ENCODE measurements at places on chromosomes 6 and 20. TPM values are rescaled to one million over a fixed set of nuclear protein-coding genes. Genes with fewer than 3 reads are reported as not detected.
A peak's percentile ranks its signal among the peaks of the same experiment; 100 is the strongest.

- DNase-seq, result no peak
- no peaks in the 10 kb centered on the region for H3K36me3 ChIP-seq
- H3K27ac ChIP-seq, result no peak overlapping the region
- H3K4me3 ChIP-seq, result no peak overlapping the region
- no peaks in the 10 kb centered on the region for H3K27me3 ChIP-seq
These were observed 92.5 kb downstream of the ARMC2 start for GRCh38 chr6:108940741-108941140.

The PRDM1 gene
- 6.9 TPM for total RNA-seq

DNA sequence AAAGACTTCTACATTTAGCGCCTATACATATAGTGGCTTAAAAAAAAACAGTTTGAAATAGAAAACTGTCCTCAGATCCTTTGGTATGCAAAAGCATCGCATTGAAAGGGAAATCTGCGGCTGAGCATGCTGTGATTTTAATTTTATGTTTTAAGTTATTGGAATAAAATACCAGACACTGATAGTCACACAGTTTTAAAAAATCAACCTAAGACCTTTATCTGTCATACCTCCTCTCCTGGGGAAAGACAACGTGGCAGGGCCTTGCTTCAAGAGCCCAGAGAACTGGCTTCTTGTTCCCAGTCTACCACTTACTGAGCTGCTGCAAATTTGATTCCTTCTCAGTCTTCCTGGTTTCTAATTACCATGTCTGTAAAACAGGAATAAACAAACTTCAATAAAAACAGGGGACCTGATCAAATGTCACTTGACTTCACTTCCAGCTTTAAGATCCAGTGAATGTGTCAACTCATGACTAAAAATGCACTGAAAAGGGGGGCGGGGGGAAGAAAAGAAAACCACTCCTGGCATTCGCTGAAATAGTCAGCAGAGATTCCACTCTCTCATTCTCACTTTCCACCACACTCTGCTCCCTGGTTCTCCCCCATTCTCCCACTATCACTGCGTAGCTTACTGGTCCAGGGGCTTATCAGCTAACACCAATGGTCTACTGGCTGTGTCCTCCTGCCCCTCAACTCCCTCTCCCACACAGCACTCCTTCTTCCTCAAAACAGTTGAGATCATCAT, 494.7 kb upstream of the MARCKS start:
- H3K4me1 ChIP-seq, result no peaks in the 10 kb centered on the region
- H3K27me3 ChIP-seq, result no peaks in the 10 kb centered on the region
- no peak overlapping the region for H3K4me3 ChIP-seq
- no peak for DNase-seq

DNA sequence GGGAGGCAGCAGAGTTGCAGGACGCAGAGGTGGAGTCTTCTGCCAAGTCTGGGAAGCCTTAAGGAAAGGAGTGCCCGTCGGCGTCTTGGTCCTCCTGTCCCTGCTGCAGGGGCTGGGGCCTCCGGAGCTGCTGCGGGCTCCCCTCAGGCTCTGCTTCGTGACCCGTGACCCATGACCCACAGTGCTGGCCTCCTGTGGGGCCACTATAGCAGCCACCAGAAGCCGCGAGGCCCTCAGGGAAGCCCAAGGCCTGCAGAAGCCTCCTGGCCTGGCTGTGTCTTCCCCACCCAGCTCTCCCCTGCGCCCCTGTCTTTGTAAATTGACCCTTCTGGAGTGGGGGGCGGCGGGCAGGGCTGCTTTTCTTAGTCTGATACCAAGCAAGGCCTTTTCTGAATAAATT, 3.3 kb upstream of the COL9A3 start:
- H3K27me3 ChIP-seq, result peaks cover 9% of the 10 kb centered on the region
- peaks cover 16% of the 10 kb centered on the region for H3K4me1 ChIP-seq
- no peak overlapping the region for H3K27ac ChIP-seq
- H3K4me3 ChIP-seq, result no peak overlapping the region
- H3K36me3 ChIP-seq, result peaks cover 7% of the 10 kb centered on the region

The PTCRA gene
- total RNA-seq, result not detected

The PPP1R3G gene
- total RNA-seq, result 1.6 TPM

The SLC17A1 gene
- total RNA-seq, result not detected

DNA sequence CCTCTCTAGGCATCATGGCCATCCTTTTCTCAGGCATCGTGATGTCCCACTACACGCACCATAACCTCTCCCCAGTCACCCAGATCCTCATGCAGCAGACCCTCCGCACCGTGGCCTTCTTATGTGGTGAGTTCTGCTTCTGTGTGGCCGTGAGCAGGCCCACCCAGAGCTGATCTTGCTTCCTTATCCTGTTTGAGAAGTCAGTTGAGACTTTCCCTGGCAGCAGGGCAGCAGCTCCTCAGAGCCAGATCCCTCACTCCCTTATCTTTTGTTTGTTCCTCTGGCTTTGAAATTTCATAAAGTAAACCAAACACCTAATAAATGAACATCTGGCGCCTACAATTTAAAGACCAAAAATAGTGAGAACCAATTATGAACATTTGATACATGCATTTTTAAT, 40.6 kb downstream of the SPATA2 start:
- no peaks in the 10 kb centered on the region for H3K27me3 ChIP-seq
- H3K4me1 ChIP-seq, result no peaks in the 10 kb centered on the region
- DNase-seq, result no peak
- no peak overlapping the region for H3K4me3 ChIP-seq

The ULBP1 gene
- total RNA-seq, result 0.29 TPM

The HSPA12B gene
- total RNA-seq, result 9.3 TPM

GRCh38 chr6:100461278-100461916, 3.3 kb downstream of the SIM1 start:
- no peak for DNase-seq
- H3K27ac ChIP-seq, result no peak overlapping the region
- peak overlapping the region; percentile 24 for H3K4me3 ChIP-seq
- H3K36me3 ChIP-seq, result no peaks in the 10 kb centered on the region
- no peaks in the 10 kb centered on the region for H3K4me1 ChIP-seq

DNA sequence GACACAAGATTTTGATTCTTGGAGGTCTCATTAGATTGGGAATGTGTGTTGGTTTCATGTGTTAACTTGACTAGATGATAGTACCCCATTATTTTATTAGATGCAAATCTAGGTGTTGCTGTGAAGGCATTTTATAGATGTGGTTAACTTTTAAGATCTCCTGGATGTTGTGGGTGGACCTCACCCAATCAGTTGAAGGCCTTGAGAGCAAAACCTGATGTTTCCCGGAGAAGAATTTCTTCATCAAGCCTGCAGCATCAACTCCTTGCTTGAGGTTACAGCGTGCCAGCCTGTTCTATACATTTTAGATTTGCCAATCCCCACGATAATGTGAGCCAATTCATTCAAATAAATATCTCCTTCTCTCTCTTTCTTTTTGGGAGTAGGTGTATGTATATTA, 66.8 kb upstream of the EXOC2 start:
- no peaks in the 10 kb centered on the region for H3K36me3 ChIP-seq
- no peak overlapping the region for H3K4me3 ChIP-seq
- H3K4me1 ChIP-seq, result no peaks in the 10 kb centered on the region
- no peaks in the 10 kb centered on the region for H3K27me3 ChIP-seq
- H3K27ac ChIP-seq, result no peak overlapping the region

DNA sequence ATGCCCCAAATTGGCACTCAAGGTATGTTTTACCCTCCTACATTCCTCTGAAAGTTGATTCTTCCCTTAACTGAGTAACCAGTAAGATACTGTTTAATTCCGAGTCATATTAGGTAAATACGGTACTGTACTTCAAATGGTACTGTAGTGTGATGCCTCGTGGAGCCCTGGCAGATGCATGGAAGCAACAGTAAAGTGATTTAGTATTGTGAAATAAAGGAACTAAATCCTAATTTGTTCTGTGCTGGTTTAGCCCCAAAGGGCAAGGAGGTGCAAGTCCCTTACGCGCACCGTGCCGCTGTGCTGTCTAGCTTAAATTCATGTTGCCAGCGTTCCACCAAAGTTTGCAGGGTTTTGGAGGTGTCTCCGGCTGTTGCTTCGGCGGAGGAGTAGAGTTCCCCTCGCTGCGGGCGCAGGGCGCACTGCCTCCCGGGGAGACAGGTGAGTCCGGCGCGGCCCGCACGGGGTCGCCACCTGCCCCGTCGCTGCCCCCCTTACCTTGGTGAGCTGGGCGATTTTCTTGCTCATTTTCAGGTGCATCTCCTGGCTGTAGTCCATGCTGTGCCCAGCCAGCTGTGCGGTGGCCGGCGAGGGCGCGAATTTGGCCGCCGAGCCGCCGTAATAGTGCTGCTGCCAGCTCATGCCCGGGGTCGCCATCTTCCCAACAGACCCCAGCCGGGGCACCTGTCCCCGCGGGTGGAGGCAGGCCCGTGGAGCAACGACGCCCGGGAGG, 655 bp downstream of the FAM184A start:
- peak; percentile 23 for DNase-seq
- H3K36me3 ChIP-seq, result no peaks in the 10 kb centered on the region

GRCh38 chr6:114007516-114007915, 36.6 kb upstream of the HDAC2 start:
- no peak overlapping the region for H3K27ac ChIP-seq
- H3K36me3 ChIP-seq, result no peaks in the 10 kb centered on the region
- no peaks in the 10 kb centered on the region for H3K27me3 ChIP-seq

DNA sequence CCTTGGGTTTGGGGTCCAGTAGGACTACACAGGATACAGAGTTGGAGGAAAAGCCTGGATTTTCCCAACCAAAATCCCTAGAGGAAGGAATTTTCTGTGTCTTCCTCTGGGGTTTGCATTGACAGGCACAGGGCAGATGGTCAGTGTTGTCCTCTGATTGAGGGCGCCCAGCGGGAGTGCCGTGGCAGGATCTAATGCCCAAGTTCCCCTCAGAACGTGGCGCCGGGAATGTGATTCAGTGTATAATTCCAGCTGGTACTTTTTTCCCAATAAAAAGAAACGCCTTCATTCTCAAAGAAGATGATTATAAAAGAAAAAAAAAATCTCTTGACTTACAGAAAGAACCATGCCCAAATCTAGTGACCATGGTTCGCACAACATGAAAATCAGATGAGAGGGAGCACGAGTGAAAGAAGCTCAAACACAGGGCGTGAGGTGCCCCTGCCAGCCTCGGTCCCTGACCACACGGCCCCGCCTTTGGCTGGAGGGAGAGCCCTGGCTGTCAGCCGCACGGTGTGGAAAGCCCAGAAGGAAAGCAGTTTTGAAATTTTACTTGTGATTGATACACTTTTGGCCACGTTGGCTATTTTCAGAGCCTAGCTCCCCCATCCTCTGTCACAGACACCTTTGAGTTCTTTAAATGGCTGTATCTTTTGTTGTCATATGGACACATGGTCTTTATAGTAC, 31.6 kb downstream of the VEGFA start:
- no peaks in the 10 kb centered on the region for H3K27me3 ChIP-seq
- H3K27ac ChIP-seq, result no peak overlapping the region
- peaks cover 5% of the 10 kb centered on the region for H3K4me1 ChIP-seq
- no peak overlapping the region for H3K4me3 ChIP-seq
- DNase-seq, result no peak
- H3K36me3 ChIP-seq, result no peaks in the 10 kb centered on the region

DNA sequence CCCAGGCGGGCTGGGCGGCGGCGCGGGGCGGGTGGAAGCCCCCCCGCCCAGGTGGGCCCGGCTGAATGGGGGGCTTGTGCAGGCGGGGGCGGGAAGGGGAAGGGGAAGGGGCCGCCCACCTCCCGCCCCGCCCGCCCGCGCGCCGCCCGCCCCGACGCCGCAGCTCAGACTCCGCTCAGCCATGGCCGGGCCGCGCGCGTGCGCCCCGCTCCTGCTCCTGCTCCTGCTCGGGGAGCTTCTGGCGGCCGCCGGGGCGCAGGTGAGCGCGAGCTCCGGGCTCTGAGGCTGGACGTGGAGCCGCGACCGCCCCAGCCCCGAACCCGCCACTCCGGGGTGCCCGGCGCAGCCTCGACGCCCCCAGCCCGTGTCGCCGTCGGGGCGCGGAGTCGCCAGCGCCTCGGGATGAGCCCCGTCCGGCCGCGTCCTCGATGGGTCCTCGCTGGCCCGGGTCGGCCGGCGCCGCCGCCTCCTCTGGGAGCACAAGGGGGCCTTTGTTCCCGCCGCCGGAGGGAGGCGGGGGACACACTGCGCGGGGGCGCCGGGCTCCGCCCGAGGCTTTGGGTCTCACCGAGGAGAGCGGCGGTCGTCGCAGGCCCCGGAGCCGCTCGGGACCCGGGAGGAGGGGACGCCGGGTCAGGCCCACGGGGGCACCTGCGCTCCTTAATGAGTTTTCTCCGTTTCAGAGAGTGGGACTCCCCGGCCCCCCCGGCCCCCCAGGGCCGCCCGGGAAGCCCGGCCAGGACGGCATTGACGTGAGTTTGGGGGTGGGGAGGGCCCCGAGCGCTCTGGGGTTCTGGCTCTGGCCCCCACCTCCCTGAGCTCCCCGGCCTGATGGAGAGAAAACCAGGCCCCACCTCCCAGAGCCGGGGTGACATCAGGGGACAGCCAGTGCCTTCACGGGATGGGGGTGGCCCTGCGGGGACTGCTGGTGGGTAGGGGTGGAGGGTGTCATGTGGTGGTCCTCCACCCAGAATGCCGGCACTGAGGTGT, at the start of gene COL9A3:
COL9A3 (plus strand) TSS at position 167 of the 990 bp plus-strand sequence; CDS start at position 182, 15 bp downstream.
- peaks cover 4% of the 10 kb centered on the region for H3K27me3 ChIP-seq
- H3K4me3 ChIP-seq, result peak within 1 kb of the TSS; percentile 70
- DNase-seq, result no peak
- H3K27ac ChIP-seq, result peak within 1 kb of the TSS; percentile 78
- peaks cover 24% of the 10 kb centered on the region for H3K4me1 ChIP-seq

DNA sequence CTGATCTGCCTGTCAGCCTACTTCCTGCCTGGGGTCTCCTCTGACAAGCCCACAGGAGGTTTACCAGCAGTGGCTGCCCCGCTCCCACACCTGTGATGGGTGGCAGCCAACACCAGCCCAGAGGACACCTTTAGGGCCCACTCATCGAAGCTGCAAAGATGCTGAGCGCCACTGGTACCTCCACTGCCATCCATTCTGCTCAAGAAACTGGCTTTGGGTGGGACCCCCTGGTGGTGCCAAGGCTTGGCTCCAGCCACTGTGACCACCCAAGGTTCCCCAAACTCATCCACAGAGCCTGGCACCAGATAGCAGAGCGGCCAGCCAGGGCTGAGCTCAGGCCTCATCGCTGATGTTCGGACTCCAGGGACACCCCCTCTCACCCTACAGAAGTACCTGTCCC, 42.5 kb downstream of the PREX1 start:
- H3K4me3 ChIP-seq, result no peak overlapping the region
- no peak for DNase-seq
- no peaks in the 10 kb centered on the region for H3K27me3 ChIP-seq
- no peak overlapping the region for H3K27ac ChIP-seq

The E2F3 gene
- 4.9 TPM for total RNA-seq

DNA sequence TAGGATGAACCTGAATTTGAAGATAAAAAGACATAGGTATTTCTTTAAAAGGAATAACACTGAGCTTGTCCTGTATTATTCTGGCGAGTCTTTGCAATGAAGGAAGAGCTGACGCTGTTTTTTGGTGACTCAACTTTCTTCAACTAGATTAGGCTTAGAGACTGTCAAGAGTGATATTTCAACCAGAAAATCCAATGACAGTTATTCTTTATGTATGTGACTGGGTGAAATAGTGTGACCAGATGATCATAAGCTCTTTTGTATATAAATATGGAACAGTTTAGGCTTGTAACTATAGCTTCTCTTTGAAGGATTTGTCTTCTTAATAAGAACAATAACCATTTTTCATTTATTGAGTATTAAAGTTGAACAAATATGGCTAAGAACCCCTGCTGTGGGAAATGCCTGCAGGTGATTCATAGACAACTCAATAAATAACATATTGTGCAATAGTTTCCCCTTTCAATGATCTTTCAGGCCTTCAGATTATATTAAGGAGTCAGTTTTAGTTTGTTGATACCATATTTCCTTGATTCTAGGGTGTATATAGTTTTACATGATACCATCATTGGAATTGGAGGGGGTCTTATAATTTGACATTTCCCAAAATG, 265.6 kb upstream of the JAG1 start:
- H3K27ac ChIP-seq, result no peak overlapping the region
- no peak overlapping the region for H3K4me3 ChIP-seq
- DNase-seq, result no peak
- H3K36me3 ChIP-seq, result no peaks in the 10 kb centered on the region
- H3K4me1 ChIP-seq, result no peaks in the 10 kb centered on the region

The DEFB132 gene
- 0.96 TPM for total RNA-seq

The BTBD9 gene
- total RNA-seq, result 25.5 TPM

The SYNDIG1 gene
- 0.48 TPM for total RNA-seq

The ATXN1 gene
- 37.4 TPM for total RNA-seq

The CDKAL1 gene
- 18.0 TPM for total RNA-seq
